ENCODE measurements at places on chromosomes 16 and 17.

- DNase-seq, result no peak
Measured at GRCh38 chr17:8125947-8126490, 2.1 kb upstream of the HES7 start.

- no peak for DNase-seq
Measured at GRCh38 chr17:58205936-58206335, 13.1 kb downstream of the MKS1 start.

GRCh38 chr17:79721993-79722671 is 8.6 kb upstream of the ENPP7 start:
- no peak for DNase-seq

- no peak for DNase-seq
Measured at GRCh38 chr16:27425961-27426360, 24.0 kb downstream of the IL21R start.

GRCh38 chr17:46151762-46152161 is 41.5 kb downstream of the KANSL1 start:
- no peak for DNase-seq

GRCh38 chr17:32277284-32277683 is 11.7 kb downstream of the RHBDL3 start:
- DNase-seq, result no peak

DNA sequence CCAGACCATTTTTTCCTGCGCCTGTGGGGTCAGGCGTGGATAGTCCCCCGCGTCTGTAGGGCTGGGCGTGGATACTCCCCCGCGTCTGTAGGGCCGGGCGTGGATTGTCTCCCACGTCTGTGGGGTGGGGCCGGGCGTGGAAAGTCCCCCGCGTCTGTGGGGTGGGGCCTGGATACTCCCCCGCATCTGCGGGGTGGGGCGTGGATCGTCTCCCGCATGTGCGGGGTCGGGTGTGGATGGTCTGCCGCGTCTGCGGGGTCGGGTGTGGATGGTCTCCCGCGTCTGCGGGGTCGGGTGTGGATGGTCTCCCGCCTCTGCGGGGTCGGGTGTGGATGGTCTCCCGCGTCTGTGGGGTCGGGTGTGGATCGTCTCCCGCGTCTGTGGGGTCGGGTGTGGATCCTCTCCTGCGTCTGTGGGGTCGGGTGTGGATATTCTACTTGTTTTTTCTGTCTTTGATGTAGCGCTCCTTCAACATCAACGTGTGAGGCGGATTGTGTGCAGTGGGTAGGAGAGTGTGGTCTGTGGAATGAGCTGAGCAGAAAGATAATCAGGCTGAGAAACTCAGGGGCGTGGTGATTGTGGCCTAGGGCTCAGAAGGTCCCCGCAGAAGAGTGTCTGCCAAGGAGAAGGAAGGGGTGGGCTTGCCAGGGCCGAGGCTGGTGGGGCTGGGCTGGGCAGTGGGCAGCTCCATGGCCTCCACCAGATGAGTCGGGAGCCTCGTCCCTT is 3.2 kb downstream of the GNPTG start:
- no peak for DNase-seq

GRCh38 chr16:76118344-76118743 is 158.9 kb upstream of the CNTNAP4 start:
- DNase-seq, result no peak

- no peak for DNase-seq
Measured at GRCh38 chr16:81483064-81483969, 38.7 kb downstream of the CMIP start.

DNA sequence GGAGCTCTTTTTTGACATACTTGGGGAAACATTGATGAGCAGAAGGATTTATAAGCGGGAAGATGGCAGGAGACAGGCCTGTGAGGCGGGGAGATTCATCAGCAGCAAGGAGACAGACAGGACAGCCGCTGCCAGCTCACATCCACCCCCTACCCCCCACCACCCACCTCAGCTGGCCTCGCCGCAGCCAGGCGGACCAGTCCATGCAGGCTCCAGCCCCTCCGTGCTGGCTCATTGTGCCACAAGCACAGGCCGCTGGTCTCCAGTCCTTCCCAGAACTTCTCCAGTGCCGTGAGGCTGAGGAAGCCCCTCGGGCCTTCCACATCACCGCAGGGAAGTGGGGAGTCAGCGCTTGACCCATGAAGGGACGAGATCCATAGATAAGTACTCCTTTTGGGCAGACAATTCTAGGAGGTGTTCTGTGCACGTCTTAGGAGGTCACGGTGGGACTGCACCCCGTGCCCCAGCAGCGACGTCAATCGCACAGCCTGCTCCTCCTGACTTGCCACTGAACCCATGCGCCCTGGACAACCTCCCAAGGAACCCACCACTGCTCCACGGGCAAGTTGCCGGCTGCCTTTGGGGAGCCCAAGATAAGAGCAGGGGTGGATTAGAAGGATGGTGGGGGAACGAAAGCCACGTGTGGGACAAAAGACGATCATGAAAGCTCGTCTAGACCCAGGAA is 323.6 kb downstream of the C16orf95 start:
- no peak for DNase-seq

All from NCI-H1048 (cell line).